ENCODE measurements at places on chromosomes 4 and X. TPM values are rescaled to one million over a fixed set of nuclear protein-coding genes. Genes with fewer than 3 reads are reported as not detected.
A peak's percentile ranks its signal among the peaks of the same experiment; 100 is the strongest.

GRCh38 chr4:115711575-115711974 lies 598.2 kb upstream of the NDST4 start:
- no peaks in the 10 kb centered on the region for H3K4me1 ChIP-seq
- H3K27ac ChIP-seq = no peak overlapping the region
- no peak for DNase-seq
- no peak overlapping the region for H3K4me3 ChIP-seq

GRCh38 chr4:138826754-138827153 lies 188.8 kb upstream of the NOCT start:
- no peaks in the 10 kb centered on the region for H3K27me3 ChIP-seq
- no peaks in the 10 kb centered on the region for H3K4me1 ChIP-seq
- DNase-seq = no peak
- no peak overlapping the region for H3K4me3 ChIP-seq
- H3K36me3 ChIP-seq = no peaks in the 10 kb centered on the region
- H3K27ac ChIP-seq = no peak overlapping the region

DNA sequence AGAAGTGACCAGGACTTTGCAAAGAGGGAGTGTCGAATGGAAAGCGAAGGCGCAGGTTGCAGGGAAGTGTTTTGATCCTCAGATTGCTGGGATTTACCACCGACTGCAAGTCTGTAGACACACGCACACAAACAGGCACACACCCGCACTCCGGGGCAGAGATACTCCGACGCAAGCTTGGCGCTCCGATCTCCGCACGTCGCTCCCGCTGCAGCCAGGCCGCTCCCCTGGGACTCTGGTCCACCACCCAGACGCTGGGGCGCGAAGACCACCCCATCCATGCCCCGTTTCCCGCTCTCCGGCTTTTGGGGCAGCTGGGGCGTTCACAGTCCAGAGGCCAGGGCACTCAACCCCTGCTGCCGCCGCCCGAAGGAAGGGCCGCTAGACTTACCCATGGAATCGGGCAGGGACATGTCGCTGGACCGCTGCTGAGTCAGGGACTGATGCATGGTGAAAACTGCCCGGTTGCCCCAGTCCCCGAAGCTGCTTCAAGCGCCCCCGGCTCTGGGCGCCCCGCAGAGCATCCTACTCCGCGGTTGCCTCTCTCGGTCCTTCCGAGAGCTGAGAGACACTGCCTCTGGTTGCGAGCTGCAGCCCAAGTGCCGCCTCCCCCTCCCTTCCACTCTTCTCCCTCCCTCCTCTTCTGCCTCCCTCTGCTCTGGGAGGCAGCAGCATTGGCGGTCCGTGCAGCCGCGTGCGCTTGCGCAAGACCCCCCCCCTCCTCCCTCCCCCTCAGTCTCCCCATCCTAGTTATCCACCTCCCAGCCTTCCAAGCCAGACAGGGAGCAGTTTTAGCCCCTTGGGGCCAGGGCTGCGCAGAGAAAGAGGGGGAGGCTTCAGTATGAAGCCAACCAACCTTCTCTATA lies at the start of gene TMEM255A:
TSS of gene TMEM255A (minus strand) at position 601 of the 866 bp plus-strand sequence. CDS start at position 449, 152 bp downstream.
- peaks cover 11% of the 10 kb centered on the region for H3K27me3 ChIP-seq
- no peak within 1 kb of the TSS for H3K27ac ChIP-seq
- H3K36me3 ChIP-seq = peaks cover 1% of the 10 kb centered on the region
- H3K4me3 ChIP-seq = peak within 1 kb of the TSS; percentile 71

- no peak for DNase-seq
- no peaks in the 10 kb centered on the region for H3K36me3 ChIP-seq
- no peaks in the 10 kb centered on the region for H3K4me1 ChIP-seq
These were observed 88.0 kb upstream of the MAGEB18 start for GRCh38 chrX:26050099-26050498.

- peaks cover 48% of the 10 kb centered on the region for H3K4me1 ChIP-seq
- peak; percentile 15 for DNase-seq
- peak overlapping the region; percentile 92 for H3K27ac ChIP-seq
- H3K27me3 ChIP-seq = peaks cover 5% of the 10 kb centered on the region
- H3K36me3 ChIP-seq = peaks cover 18% of the 10 kb centered on the region
- H3K4me3 ChIP-seq = peak overlapping the region; percentile 64
These were observed 32.3 kb upstream of the BBS12 start for GRCh38 chr4:122700178-122700725.

DNA sequence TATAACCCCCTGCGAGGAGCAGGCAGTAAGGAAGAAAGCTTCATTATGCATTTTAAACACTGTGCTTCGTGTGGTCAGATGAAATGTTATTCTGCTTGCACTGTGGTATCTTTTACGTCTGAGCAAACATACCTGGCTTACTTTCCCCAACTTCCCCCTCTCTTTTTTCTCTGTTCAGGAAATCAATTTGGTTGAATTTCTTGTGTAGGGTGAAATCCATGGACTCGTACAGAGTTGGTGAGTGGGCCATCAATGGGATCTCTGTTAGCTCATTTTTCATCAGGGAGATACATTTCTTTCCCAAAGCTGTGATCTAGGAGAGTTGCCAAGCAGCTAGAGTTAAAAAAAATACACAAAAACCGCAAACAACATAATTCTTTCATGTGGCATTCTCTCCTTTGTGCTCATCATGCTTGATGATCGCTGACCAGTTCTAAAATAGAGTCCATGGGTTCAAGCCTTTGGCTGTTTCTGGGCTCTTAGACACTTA lies 98.5 kb downstream of the FRAS1 start:
- H3K27ac ChIP-seq = no peak overlapping the region
- no peaks in the 10 kb centered on the region for H3K36me3 ChIP-seq
- DNase-seq = no peak
- H3K27me3 ChIP-seq = peaks cover 4% of the 10 kb centered on the region
- H3K4me1 ChIP-seq = no peaks in the 10 kb centered on the region
- H3K4me3 ChIP-seq = no peak overlapping the region

- H3K4me3 ChIP-seq = no peak overlapping the region
- no peak overlapping the region for H3K27ac ChIP-seq
- no peaks in the 10 kb centered on the region for H3K27me3 ChIP-seq
- H3K36me3 ChIP-seq = no peaks in the 10 kb centered on the region
- no peak for DNase-seq
- no peaks in the 10 kb centered on the region for H3K4me1 ChIP-seq
These were observed 164.3 kb downstream of the STPG2 start for GRCh38 chr4:97978791-97979488.

DNA sequence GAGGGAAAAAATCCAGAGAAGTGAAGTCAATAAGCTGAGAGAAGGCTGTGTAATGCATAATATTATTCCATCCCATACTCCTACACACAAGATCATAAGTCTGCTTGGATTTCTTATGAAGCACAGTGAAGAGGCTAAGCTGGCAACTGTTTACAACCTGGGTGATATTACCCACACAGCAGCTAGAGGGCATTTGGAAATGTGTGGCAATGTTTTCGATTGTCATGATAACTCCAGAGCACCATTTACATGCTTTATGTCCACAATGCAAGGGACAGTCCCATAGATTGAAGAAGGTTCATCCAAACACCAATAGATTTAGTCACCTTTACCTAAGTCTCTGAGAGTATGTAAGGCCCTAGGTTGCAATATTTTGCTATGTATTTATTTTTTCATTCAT lies 412.2 kb downstream of the PPP3CA start:
- no peaks in the 10 kb centered on the region for H3K36me3 ChIP-seq
- H3K27me3 ChIP-seq = no peaks in the 10 kb centered on the region
- DNase-seq = no peak
- no peak overlapping the region for H3K27ac ChIP-seq

- no peak overlapping the region for H3K4me3 ChIP-seq
- H3K4me1 ChIP-seq = peaks cover 2% of the 10 kb centered on the region
- DNase-seq = no peak
- peaks cover 2% of the 10 kb centered on the region for H3K27me3 ChIP-seq
- H3K36me3 ChIP-seq = no peaks in the 10 kb centered on the region
- no peak overlapping the region for H3K27ac ChIP-seq
These were observed 115.2 kb downstream of the FAM53A start for GRCh38 chr4:1568855-1569460.

DNA sequence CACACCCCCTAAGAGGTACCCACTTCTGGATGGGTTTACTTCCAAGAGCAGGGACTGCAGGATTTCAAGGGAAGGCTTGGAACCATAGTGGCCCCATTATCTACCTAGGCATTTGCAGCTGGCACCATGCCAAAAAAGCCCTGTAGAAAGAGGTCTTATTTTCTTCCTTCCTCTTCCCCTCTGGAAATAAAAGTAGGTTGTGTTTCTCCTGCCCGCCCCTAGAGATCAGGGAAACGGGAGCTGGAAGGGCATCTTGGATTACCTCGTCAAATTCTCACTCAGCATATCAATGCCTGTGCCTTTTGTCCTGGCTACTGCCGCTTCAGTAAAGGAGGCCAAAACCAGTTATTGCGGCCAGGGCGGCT lies 1.6 kb downstream of the SCD5 start:
- H3K4me3 ChIP-seq = peak overlapping the region; percentile 53
- H3K4me1 ChIP-seq = peaks cover 11% of the 10 kb centered on the region
- no peak for DNase-seq
- H3K27me3 ChIP-seq = peaks cover 46% of the 10 kb centered on the region
- no peaks in the 10 kb centered on the region for H3K36me3 ChIP-seq

DNA sequence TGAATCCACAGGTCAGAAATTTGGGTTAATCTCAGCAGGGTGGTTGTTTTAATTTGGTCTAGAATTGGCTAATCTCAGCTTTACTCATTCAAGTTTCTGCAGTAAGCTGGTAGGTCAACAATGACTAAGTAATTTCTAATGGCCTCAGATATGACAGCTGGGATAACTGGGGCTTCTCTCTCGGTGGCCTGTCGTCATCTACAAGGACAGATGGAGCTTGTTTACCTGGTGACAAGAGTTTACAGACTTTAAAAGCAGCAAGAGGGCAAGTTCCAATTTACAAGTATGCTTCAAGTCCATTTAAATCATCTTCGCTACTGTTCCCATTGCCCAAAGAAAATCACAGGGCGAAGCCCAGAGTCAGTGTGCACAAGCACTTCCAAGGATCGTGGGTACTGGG lies 453.9 kb downstream of the PDHA2 start:
- H3K36me3 ChIP-seq = no peaks in the 10 kb centered on the region
- H3K4me3 ChIP-seq = no peak overlapping the region
- DNase-seq = no peak
- H3K27me3 ChIP-seq = no peaks in the 10 kb centered on the region
- H3K27ac ChIP-seq = no peak overlapping the region
- no peaks in the 10 kb centered on the region for H3K4me1 ChIP-seq

GRCh38 chr4:125243789-125244397 lies 70.9 kb upstream of the FAT4 start:
- no peaks in the 10 kb centered on the region for H3K4me1 ChIP-seq
- no peak overlapping the region for H3K27ac ChIP-seq
- DNase-seq = no peak
- no peak overlapping the region for H3K4me3 ChIP-seq
- H3K27me3 ChIP-seq = no peaks in the 10 kb centered on the region

DNA sequence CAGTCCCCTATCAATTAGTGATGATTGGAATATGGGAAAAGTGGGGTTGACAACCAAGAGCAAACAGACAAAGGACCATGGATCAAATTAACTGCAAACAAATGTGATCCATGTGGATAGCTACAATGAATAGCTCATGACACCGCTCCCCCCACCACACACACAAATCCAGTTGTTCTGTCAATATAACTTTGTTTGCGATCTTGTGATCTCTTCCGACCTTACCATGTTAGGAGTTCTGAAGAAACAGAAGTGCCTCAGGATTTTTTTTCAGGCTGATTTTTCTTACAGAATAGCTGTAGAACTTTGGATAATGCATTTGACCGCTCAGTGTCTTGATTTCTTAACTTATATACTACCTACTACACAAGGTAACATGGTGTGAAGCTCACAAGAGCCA lies 116.6 kb downstream of the SH2D1A start:
- H3K4me3 ChIP-seq = no peak overlapping the region
- no peaks in the 10 kb centered on the region for H3K27me3 ChIP-seq

GRCh38 chr4:5757091-5757490 lies 46.1 kb downstream of the EVC start:
- H3K4me3 ChIP-seq = no peak overlapping the region
- no peaks in the 10 kb centered on the region for H3K36me3 ChIP-seq
- no peak overlapping the region for H3K27ac ChIP-seq
- H3K27me3 ChIP-seq = no peaks in the 10 kb centered on the region

- no peaks in the 10 kb centered on the region for H3K36me3 ChIP-seq
- H3K4me1 ChIP-seq = no peaks in the 10 kb centered on the region
- H3K27me3 ChIP-seq = no peaks in the 10 kb centered on the region
- H3K4me3 ChIP-seq = no peak overlapping the region
- no peak overlapping the region for H3K27ac ChIP-seq
These were observed 507.5 kb downstream of the SPOCK3 start for GRCh38 chr4:166726832-166727231.

GRCh38 chr4:56463711-56464110 lies 3.7 kb upstream of the SRP72 start:
- no peaks in the 10 kb centered on the region for H3K27me3 ChIP-seq
- H3K36me3 ChIP-seq = peaks cover 36% of the 10 kb centered on the region
- no peak overlapping the region for H3K4me3 ChIP-seq
- H3K4me1 ChIP-seq = peaks cover 33% of the 10 kb centered on the region
- no peak for DNase-seq
- no peak overlapping the region for H3K27ac ChIP-seq

DNA sequence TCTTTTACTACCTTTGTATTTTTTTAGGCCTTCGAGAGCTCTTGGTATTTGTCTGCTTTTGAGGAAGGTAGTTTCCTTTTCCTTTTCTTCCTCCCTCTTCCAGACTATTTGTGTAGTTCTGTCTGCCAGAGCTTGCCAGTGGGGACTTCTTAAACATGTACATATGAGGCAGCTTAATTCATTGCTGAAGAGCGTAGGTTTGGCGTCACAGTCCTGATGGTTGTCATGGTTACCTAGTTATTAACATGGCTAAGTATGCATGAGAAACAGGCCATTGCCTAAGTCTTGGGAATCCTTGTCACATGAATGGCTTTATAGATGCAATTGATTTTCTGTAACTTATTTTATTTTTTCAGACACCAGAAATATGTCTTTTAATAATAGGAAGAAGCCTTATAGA lies 48.5 kb upstream of the ARMCX2 start:
- no peak overlapping the region for H3K27ac ChIP-seq
- no peaks in the 10 kb centered on the region for H3K27me3 ChIP-seq
- H3K36me3 ChIP-seq = no peaks in the 10 kb centered on the region
- no peaks in the 10 kb centered on the region for H3K4me1 ChIP-seq
- no peak overlapping the region for H3K4me3 ChIP-seq

DNA sequence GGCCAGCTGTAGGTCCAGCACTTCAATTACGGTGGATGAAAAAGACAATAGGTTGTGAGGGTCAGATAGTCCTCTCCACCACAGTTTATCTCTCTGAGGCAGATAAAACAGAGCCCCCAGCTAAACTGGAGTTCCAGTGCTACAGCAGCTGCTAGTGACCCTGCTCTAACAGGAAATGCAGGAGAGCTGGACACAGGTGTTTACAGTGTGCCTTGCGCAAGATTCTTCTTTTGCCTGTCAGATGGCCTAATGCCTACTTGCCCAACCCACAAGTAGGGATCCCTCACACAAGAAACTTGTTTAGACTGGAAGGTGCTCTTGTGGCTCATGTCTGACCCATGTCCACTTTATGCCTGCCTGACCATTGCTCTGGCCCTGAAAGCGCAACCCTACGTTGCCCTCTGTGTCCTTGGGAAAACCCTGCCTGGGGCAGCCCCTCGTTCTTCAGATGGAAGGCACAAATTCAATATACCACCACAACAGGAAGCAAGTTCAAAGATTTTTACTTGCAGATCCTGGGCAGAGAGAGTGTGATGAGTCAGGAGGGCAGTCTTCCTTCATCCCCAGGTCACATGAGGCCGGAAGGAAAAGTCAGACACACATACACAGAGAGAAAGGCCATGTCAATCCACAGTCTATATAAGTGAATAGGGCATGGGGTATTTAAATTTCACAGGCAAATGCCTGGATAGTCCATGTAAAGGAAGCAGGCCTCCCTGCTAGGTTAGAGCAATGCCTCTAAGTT lies 105.1 kb upstream of the ADGRL3 start:
- H3K36me3 ChIP-seq = no peaks in the 10 kb centered on the region
- no peak overlapping the region for H3K27ac ChIP-seq
- DNase-seq = no peak
- no peak overlapping the region for H3K4me3 ChIP-seq

The REST gene
- total RNA-seq = 46.1 TPM

The IGBP1 gene
- 51.5 TPM for total RNA-seq

The GLUD2 gene
- 1.3 TPM for total RNA-seq

The MTMR8 gene
- 5.0 TPM for total RNA-seq

The TMEM131L gene
- 32.7 TPM for total RNA-seq

The WNK3 gene
- total RNA-seq = 0.46 TPM

The DNAAF6 gene
- not detected for total RNA-seq

Data from activated CD4-positive, alpha-beta memory T cell treated with anti-CD3 and anti-CD28 coated beads for 36 hours (primary cell).